GM23338 (cell line): ENCODE measurements at places on chromosomes 2 and 18. TPM values are rescaled to one million over a fixed set of nuclear protein-coding genes. Genes with fewer than 3 reads are reported as not detected.

GPBAR1 gene
- polyA plus RNA-seq = 0.37 and 0.44 TPM in 2 replicates

OR6B2 gene
- not detected in 2 replicates for polyA plus RNA-seq

PRKAG3 gene
- not detected in 2 replicates for polyA plus RNA-seq

CD8B2 gene
- 0.06 TPM in 1 of 2 replicates, not detected in the other for polyA plus RNA-seq

GALNT3 gene
- polyA plus RNA-seq = 16.8 and 20.8 TPM in 2 replicates
